Muscle of back (tissue), 13 donors: ENCODE measurements at places on chromosomes 4 and X. TPM values are rescaled to one million over a fixed set of nuclear protein-coding genes. Genes with fewer than 3 reads are reported as not detected.

Gene EIF1AX
- polyA plus RNA-seq = 76.1 TPM

Gene BRS3
- not detected for polyA plus RNA-seq

DNA sequence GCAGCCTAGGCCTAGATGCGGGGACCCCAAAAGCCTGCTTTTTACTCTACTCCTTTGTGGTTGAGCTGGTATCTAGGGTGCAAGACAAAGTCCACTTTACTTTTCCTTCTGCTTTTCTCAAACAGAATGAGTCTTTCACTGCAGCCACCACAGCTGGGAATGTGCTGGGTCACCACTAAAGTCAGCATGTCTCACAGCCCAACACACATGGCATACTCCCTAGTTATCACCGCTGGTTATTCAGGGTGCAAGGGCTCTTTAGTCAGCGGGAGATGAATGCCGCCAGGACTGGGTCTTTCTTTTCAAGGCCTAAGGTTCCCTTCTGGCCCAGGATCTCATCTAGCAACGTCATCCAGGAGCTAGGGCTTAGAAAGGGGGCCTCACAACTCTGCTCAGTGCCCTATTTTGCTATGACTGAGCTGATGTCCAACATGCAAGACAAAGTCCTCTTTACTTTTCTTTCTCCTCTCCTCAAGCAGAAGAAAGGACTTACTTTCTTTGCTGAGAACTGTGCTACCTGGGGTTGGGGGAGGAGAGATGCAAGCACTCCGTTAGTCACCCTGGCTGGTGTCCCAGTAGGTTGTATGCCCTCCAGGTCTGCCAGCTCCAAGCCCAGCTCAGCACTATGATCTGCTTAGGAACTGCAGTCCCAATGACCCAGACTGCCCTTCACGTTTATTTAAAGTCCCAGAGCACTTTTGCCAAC, 22.9 kb upstream of the STPG2 start:
- DNase-seq = no peak

DNA sequence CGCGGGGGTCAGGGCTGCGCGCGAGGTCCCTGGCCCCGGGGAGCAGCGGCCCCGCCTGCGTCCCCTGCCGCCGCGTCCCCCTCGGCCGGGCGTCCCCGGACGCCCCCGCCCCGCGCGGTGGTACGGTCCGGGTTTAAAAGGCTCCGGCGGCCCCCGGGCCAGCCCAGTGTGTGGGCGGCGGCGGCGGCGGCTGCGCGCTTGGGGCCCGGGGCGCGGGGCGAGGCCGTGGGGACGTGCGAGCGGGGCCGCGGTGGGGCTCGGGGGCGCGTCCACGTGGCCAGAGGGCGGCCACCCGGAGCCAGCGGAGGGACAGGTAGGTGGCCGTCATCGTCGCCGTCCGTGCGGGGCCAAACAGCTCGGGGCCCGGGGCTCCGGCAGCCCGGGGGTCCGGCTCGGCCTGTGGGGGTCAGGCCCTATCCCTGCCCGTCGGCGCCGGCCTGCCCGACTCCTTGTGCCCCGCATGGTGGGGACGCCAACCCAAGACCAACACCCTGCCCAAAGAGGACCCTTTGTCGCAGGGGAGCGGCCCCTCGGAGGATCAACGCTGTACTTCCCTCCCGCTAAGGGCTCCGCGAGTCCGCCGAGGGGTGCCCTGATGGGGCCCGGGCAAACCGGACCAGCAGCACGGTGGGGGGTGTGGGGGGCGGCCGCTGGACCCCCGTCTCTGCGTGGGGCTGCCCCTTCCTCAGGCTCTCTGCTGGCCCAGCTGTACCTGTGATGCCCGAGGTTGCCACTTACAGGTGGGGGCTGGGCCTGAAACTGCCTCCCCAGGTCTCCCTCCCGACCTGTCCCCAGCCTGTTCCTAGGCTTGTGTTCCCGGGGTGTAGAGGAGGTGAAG, at the start of gene PLXNA3:
Gene PLXNA3 (plus strand): TSS at position 166 of the 838 bp plus-strand sequence. CDS start 1,903 bp downstream, outside the sequence.
- DNase-seq = no peak

- no peak for DNase-seq
Measured at GRCh38 chr4:166290426-166290825, 417.4 kb downstream of the TLL1 start.

GRCh38 chrX:120293015-120293414, 18.2 kb downstream of the TMEM255A start:
- no peak for DNase-seq

DNA sequence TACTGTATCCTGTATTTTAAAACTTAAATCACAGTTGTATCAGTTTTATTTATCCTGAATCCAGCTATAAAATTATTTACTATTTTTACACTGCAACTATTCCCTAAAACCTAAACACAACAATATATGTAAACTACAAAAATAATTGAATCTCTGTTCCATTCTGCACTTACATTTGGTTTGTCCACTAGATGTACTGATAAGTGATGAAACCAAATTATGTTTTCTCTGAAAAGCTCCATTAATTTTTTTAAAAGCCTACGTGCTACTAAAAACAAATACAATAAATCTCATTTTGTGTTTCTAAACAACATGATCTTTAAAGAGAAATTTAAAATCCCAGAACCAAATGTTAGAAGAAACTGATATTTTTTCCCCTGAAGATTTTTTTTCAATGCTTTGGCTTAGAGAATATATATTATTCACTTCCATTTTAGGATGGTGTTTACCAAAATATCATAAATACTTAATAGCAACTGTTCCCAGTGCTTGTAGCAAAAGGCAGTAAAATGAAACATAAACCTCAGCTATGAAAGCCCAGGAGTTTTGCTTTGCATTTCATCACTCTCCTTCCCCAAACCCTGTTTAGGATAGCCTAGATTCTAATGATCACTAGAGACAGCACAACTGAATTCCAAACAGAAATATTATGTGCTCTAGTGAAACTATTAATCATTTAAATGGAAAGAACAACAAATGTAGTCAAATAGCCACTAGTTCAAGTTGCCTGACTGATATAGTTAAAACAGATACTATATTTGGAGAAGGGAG, 19.7 kb downstream of the ANTXR2 start:
- peak; percentile 59 for DNase-seq

DNA sequence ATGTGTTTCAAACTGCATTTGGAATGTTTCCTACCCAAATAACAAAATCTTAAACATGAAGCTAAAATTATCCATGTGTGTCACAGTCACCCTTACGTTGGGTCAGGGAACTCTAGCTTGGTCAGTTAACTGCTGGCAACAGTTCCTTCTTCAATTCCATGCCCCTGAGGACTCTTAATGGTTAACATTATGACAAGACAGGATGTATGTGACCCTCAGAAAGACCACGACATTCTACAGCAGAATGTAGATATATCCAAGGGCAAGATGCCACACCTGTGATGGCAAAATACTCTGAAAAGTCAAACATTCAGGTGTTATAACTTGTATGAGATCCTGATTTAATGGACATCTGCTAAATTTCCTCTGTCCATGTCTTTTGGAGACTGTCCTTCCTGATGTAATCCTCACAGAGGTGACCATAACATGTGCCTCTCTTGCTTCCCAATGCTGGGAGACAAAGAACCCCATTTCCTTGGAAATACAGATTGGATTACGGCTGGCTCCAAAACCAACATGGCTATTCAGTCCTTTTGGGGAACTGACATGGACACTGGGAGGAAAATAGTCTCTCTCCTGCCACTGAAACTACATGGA, 39.1 kb downstream of the YTHDC1 start:
- DNase-seq = no peak

GRCh38 chr4:147059064-147059731, 113.5 kb upstream of the TTC29 start:
- no peak for DNase-seq
